Stimulated activated CD4-positive, alpha-beta T cell treated with anti-CD3 and anti-CD28 coated beads, TNF-alpha, amount 100 ng/mL, for 48 hours (primary cell): ENCODE measurements at places on chromosomes 6 and 20.
A peak's percentile ranks its signal among the peaks of the same experiment; 100 is the strongest.

DNA sequence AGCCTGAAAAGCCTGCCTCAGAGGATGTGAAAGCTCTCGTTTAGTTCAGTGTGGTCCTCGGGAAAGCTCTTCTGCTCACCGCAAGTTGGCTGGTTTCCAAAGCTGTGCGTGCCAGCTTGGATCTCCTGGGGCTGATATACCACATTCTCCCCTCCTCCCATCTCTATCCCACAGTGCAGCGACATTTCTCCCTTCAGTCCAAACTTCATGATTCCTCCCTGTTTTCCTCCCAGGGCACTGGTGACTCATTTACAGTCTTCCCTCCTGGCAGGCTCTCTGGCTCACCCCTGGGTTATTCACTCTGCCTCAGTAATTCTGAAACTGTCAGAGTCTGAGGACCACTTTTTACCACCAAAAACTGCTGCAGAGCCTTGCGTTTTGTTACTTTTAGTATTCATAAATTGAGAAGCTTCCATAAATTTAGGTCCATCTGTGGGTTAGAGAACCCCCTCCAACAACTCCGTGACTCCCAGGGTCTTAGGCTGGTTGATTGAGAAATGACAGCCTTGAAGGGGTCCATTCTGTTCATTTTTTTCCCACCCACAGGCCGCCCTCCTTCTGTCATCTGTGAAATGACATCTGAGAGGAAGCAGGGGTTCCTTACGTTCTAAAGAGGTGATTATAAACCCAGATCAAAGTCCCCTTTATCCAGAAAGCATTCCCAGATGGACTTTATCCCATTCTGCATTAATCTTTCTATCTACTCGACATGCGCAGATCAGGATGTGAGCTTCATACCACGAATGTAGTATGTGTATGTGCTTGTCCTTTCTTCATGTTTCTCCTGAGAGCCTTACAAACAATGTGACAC is 6.1 kb downstream of the TRIM10 start:
- no peak for DNase-seq

GRCh38 chr6:92827104-92827503 is 592.3 kb downstream of the EPHA7 start:
- DNase-seq = no peak

DNA sequence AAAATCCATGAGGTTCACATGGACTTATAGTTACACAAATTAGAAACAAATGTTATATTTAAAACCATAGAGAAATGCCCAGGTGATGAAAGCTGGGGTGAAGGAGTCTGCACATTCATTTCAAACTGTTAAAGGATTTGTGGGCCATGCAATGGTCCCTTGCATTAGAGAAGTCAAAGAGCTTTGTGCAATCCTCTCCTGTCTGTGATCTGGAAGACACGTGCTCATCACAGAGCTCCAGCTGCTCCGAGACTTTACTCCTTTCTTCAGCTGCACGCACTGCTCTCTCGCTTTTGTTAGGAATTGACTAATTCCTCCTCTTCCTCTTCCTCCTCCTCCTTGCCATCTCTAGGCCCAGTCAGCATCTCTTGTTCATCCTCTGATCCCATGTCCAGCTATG is 4.1 kb upstream of the AIF1 start:
- DNase-seq = no peak

- no peak for DNase-seq
Observed at GRCh38 chr6:15363523-15364400, 117.9 kb downstream of the JARID2 start.

- DNase-seq = peak; percentile 32
Observed at GRCh38 chr6:169654598-169655391, 47.0 kb downstream of the WDR27 start.

DNA sequence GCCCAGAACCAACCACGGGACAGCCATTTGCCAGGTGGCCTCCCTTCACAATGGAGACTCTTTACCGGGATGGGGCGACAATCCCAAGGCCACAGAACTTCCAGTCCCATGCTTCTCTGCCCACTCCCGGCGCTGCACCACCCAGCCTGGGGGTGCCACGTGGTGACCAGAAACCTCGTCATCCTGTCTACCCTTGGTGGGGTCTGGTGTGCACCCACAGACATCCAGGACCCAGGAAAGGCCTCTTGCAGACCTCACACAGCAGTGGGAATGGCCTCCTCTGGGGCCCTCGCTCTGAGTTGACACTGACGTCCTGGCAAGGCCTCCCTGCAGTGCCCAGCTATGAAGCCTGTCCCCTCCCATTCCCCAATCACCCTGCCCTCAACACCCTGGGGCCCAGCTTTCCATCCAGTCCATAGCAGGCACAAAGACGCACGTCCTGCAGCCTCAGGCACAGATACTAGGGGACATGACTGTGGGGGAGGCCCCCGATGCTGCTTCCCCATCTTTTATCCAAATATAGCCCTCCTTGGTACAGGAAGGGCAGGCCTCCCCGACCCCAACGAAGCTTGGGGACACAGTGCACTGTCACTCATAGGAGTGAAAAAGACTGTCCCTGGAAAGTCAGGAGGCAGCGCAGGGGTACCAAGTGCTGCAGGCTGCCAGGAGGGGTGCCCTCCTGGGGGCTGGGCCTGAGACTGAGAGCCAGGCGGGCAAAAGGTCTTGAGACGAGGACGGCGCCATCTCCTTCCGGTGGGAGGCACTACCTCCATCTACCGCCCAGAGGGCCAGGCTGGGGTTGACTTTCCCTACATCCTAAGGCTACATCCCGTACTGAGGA is 7.2 kb downstream of the CST7 start:
- DNase-seq = no peak

- no peak for DNase-seq
Observed at GRCh38 chr6:22952097-22952496, 382.7 kb downstream of the HDGFL1 start.

DNA sequence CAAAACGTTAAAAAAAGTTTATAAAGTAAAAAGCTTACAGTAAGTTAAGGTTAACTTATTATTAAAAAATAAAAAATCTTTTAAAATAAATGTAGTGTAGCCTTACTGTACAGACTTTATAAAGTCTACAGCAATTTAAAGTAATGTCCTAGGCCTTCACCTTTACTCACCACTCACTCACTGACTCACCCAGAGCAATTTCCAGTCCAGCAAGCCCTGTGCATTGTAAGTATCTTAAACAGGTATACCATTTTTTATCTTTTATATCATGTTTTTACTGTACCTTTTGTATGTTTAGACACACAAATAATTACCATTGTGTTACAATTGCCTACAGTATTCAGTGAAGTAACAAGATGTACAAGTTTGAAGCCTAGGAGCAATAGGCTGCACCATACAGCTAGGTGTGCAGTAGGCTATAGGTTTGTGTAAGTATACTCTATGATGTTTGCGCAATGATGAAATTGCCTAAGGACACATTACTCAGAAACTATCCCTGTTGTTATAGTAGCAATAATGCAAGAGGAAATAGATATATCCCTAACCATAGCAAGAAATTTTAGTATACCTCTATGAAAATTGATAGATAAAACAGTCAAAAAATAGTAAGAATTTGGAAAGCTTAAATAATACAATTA is 39.5 kb downstream of the FBXO5 start:
- DNase-seq = no peak

- no peak for DNase-seq
Observed at GRCh38 chr20:19322061-19322985, 109.9 kb downstream of the SLC24A3 start.

DNA sequence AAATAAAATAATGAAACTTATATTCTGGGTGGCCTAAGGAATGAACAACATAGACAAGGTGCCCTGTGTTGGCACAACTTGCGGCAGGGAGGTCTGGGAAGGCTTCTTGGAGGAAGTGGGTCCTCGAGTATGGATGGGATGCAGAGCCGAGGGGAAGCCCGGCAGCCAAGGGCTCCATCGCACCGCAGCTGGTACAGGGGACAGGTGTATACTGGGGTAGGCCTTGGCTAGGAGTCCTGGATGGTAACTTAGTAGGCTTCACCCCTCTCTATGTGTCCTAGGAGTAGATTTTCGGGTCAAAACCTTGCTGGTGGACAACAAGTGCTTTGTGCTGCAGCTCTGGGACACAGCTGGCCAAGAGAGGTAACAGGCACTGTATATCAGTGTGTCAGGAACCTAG is 28.0 kb downstream of the RAB44 start:
- no peak for DNase-seq

DNA sequence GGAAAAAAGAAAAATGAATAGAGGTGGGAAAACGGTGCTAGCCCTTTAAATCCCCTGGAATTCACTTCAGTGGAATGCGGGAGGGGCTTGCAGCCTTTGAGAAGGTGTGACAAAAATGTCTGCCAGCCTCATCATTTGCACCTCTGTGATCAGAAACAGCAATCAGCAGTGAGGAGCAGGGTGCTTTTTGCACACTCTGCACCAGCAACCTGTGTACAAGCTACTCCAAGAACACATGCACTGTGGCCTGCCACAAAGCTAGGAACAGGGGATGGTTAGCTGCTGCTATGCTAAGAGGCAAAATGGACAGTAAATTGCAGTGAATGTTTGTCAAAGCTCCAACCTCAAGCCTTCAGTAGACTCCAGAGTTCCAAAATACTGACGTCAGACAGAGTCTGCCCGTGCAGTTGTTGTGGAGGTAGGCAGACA is 29.7 kb downstream of the GINS1 start:
- no peak for DNase-seq

- no peak for DNase-seq
Observed at GRCh38 chr6:31639449-31639861, 13.0 kb downstream of the BAG6 start.

DNA sequence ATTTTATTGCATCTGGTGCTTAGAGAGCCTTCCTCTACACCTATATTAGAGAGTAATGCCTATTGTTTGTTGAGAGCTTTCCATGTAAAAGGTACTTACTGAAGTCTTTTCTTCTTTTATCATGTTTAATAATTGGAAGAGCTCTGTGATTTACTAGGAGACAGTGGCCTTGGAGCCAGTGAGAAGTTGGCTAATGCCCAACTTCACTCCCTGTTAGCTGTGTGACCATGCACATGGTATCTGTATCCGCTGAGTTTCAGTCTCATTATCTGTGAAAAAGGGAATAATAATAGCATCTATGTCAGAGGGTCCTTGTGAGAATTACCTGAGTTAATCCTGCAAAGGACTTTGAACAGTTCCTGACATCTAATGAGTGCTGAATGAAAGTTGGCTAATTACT is 105.0 kb downstream of the CD109 start:
- DNase-seq = no peak

- DNase-seq = no peak
Observed at GRCh38 chr20:25341716-25342680, 48.6 kb downstream of the ABHD12 start.

GRCh38 chr6:79665725-79666551 is 34.8 kb downstream of the SH3BGRL2 start:
- no peak for DNase-seq

DNA sequence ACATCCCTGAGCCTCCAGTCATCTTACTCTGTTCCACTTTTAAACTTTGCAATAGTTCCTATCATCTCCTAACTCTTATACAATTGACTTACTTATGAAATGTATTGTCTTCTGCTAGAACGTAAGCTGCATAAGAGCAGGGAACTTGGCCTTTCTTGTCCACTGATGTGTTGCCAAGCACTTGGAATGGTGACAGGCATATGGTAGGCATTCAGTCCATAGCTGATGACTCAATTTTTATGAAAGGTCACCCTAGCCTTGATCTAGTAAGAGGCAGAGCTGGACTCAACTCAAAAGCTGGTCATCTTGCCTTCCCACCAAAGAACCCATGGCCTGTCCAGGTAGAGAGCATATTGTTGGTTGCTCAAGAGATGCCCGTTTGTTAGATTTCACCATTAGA is 82.4 kb upstream of the FAM184A start:
- no peak for DNase-seq

DNA sequence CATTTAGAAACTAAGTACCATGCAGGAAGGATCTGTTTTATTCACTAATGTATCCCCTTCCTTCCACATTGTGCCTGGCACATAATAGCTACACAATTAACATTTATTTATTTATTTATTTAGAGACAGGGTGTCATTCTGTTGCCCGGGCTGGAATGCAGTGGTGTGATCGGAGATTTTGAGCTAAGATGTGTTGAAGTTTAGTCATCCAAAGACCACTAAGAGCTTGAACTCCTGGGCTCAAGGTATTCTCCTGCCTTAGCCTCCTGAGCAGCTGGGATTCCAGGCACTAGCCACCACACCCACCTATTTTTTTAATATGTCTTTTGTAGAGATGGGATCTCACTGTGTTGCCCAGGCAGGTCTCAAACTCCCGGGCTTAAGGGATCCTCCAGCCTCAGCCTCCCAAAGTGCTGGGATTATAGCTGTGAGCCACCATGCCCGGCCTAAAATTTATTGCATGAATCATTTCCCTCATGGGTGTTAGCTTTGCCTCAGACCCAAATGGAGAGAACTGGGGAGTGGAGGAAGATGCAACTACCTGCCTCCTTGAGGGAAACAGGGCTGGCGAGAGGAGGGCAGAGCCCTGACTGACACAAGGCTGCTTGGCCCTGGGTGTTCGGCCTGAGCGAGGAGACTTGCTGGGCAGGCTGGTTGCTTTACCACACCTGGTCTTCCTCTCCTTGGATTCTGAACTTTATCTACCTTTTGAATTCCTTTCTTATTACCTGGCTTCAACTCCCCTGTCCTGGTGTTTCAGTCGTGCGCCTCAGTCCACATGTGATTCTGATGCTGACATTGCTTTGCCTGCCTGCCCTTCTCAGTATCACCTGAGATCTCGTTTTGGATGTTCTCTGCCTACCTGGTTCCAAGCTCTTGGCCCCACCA is 1.7 kb upstream of the DYNLT1 start:
- DNase-seq = no peak

- DNase-seq = no peak
Observed at GRCh38 chr6:166824880-166825250, 131.5 kb downstream of the RNASET2 start.

DNA sequence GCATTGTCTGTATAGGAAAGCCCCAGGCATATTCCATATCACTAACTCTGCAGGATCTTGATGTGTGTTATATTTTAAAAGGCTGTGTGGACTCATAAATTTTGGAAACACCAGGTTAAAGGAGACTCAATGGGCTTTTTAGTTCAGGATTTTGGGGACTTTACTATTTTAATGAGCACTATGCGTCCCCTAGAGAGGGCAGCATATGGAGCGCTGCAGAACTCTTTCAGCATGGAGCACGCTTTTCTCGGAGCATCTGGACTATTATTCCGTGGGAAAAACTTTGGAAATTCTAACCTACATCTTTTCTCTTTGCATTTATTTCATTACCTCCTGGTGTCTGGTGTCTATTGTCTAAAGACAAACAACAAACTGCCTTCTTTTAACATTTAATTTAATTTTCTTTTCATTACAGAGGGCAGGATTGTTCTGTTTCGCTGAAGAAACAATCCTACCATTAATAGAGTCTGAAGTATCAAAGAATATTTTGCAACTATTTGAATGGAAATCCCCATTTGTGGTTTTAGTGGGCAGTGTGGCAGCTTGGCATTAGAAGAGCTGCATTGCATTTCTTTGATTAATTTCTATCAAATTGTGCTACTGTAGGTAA is 399.9 kb upstream of the HSF2 start:
- no peak for DNase-seq
